Activated naive CD4-positive, alpha-beta T cell treated with anti-CD3 and anti-CD28 coated beads, Interleukin-2, amount 50 U/mL, for 16 hours (primary cell): ENCODE measurements at places on chromosomes 12 and 14.

GRCh38 chr14:35339761-35340406, 47.7 kb downstream of the PSMA6 start:
- DNase-seq = no peak

DNA sequence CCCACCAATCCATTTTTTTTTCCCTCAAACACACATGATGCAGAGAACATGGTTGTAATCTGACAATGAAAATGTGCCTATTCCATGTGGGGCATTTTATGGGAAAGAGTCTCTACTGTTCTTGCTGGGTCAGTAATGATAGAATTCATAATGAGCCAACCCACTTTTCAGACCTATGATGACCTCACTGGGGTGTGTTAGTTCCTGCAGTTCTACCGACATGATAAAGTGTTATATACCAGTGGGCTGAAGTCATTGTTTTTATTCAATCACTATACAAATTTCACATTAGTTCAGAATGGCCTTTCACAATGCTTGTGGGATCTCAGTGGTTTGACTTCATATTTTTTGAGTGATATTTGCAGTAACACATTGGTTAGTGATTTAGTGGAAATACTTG, 47.5 kb downstream of the PPFIBP1 start:
- no peak for DNase-seq

- no peak for DNase-seq
Measured at GRCh38 chr14:63956326-63956725, 103.5 kb downstream of the SYNE2 start.

- no peak for DNase-seq
Measured at GRCh38 chr12:39892146-39892545, 213.7 kb downstream of the SLC2A13 start.

DNA sequence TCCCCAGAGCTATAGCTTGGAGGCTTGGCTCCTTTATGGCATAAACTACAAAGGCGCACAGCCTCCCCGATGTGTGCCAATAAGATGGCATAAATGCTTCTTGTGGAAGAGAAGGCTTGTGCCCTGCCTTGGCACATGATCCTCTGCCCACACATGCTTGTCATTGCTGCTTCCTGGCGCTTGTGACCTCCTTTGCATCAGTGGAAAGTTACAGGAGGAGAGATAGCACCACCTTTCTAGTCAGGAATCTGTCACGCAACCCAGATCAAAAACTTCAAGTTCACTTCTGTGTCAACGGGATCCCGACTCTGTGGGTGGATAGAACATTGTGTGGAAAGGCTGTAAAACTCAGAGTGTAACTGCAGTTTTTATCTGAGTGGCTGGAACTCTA, 183.8 kb upstream of the HIF1A start:
- DNase-seq = peak; percentile 75

DNA sequence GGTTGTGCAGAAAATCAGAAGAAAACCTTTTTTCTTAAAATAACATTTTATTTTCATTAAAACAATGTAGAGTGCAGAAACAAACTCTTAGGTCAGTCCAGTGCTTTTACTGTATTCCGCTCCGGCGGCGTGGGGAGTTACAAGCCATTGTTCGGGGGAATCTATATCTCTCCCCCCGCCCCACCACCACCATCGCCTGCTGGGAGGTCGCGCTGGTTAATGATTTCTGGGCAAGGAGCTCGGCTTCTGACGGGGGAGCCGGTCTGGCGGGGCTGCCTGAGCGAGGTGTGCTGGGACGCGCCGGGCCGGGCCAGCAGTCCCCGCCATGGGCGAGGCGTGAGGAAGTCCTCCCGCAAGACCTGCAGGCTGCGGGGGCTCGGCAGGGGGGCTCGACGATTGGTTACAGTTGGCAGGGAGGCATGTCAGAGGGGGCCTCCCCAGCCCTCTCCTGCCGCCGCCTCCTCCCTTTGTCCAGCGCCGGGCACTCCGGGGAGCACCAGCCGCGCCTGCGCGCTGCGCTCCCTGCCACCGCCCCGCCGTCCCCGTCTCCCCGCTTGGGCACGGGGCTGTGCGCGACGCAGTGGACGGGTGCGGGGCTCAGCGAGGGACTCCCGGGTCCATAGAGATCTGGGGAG, 1.0 kb upstream of the DUSP6 start:
- DNase-seq = peak; percentile 42

DNA sequence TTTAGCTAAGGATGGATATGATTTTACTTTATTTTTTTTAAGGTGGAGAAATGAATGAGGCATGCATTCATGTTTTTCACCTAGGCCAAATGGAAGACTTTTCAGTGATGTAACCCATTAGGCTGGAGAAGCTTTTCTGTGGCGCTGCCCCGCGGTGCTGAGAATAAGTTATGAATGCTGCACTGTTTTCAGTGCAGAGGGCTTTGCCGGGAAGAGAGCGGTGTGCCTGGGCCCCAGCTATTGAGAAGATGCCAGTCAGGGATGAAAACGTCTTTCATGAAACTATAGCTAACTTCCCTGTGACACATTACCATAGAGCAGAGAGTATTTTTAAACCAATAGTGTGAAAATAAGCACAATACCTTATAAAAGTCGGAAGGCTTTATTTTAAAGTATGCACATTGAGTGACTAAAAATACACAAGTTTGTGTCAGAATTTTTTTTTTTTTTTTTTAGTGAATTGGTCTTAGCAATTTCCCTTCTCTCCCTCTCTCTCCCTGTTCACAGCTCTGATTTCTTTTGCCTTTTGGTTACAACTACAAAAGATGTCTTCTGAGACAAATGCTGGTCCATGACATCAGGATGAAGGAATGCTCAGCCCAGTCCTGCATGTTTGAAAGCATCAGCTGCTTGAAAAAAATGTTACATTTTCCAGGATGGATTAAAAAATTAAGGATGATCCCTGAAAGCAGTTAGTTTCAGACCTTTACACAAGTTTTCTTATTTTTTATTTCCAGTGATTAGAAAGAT, 48.3 kb downstream of the NPAS3 start:
- DNase-seq = no peak

- no peak for DNase-seq
Measured at GRCh38 chr14:90534091-90534837, 137.4 kb downstream of the CALM1 start.

DNA sequence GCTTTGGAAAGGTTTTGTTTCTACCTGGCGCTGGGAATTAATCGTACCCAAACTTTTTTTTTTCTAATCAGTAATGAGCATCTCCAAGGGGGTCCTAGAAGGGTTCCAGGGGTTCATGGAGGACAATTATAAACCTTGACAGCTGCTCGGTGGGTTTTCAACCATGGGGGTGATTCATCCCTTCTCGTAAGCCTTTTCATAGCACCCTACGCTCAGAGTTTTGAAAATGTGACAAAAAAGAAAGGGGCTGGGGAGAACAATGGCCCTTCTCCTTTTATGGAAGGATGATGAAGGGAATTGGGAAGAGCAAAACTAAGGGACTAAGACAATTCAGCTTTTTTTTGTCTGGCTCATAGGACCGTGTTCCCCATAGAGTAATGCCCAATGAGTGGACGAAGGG, 196.7 kb downstream of the ZFP36L1 start:
- DNase-seq = no peak

- no peak for DNase-seq
Measured at GRCh38 chr12:57027011-57027804, 10.9 kb upstream of the TAC3 start.

- DNase-seq = no peak
Measured at GRCh38 chr12:65894624-65895390, 70.5 kb downstream of the HMGA2 start.

GRCh38 chr12:29714966-29715365, 68.8 kb downstream of the TMTC1 start:
- no peak for DNase-seq

DNA sequence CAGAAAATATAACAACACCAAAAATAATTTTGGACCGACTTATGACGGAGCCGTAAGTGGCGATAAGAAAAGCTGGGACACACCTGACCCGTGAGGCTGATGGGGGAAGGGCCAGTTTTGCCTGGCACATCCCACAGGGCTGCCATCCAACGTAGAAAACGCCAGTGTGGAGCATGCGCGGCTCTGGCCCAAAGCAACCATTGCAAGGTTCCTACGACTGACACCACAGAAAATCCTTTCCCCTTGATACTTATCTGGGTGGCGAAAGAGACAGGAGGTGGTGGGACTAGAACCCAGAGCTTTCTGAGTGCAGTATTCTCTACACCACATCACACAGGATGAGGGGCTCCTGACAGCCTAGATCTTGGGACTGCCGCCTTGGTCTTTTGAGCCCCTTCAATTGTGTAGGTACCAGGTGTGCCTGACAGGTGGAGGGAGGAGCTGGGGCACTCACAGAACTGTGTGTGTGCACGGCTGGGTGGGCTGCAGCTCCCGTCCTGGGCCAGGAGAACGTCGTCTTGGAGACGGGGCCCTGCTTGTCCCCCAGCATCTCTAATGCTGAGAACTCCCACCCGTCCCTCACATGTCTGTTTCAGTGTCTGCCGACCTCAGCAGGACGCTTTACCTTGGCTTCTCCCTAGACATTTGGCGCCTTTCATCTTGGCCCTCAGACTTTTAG, 17.4 kb upstream of the CACNA2D4 start:
- no peak for DNase-seq

- DNase-seq = no peak
Measured at GRCh38 chr14:30082486-30082885, 154.8 kb upstream of the PRKD1 start.

GRCh38 chr12:129052373-129052772, 199.1 kb downstream of the GLT1D1 start:
- DNase-seq = no peak

DNA sequence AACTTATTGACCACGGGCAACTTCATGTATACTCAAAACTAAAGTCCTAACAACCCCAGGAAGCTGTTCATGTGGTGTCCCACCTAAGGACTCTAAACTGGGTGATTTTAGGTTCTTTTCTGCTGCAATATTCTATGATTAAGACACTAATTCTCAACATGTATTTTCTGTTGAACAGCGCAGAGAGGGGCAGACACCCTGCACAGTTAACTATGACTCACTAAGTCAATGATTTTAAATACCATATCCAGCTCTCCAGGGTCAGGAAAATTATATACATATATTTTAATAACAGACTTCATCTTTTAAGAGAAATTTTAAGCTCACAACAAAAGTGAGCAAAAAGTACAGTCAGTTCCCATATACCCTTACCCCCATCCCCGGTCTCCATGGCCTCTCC, 85.0 kb downstream of the FOXN3 start:
- no peak for DNase-seq

- DNase-seq = no peak
Measured at GRCh38 chr12:20883288-20883687, 72.8 kb downstream of the SLCO1B3 start.

DNA sequence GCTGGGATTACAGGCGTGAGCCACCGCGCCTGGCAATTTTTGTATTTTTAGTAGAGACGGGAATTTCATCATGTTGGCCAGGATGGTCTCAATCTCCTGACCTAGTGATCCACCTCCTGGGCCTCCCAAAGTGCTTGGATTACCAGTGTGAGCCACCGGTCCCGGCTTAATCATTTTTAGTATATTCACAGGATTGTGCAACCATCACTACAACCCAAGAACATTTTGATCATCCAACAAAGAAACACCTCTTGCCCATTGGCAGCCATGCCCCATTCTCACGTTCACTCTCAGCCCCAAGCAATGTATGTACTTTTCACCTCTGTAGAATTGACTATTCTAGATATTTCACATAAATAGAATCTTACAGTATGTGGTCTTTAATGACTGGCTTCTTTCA, 19.9 kb downstream of the SP1 start:
- no peak for DNase-seq

DNA sequence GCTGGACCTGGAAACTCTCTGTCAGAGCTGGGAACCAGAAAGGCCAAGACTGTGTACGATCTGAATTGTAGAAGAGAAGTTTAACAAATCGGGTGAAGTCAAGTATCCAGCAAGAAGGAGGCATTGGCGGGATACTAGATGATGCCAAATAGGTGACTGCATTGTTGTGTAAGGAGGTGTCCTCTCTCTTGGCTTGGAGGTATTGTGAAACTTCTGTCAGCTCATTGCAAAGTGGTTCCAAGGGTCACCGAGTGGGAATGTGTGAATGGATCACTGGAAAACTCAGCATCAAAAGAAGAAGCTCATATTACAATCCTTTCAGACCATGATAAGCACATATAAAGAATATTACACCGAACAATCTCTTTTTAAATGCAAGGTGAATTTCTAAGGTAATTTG, 11.7 kb downstream of the NAV3 start:
- DNase-seq = no peak

DNA sequence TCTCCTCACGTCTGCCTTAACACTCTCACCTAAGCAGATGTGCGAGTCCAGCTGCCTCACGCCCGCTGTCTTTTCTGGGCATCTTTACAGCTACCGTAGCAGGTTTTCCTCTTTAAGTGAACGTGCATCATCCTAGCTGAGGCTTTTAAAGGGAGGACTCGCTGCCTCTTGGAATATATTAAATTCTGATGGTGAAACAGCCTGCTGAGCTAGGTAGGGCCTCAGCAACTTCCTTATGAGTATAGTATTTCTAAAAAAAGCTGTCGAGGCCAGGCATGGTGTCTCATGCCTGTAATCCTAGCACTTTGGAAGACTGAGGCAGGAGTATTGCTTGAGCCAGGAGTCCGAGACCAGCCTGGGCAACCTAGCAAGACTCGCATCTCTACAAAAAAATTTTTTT, 32.2 kb downstream of the TESC start:
- no peak for DNase-seq

DNA sequence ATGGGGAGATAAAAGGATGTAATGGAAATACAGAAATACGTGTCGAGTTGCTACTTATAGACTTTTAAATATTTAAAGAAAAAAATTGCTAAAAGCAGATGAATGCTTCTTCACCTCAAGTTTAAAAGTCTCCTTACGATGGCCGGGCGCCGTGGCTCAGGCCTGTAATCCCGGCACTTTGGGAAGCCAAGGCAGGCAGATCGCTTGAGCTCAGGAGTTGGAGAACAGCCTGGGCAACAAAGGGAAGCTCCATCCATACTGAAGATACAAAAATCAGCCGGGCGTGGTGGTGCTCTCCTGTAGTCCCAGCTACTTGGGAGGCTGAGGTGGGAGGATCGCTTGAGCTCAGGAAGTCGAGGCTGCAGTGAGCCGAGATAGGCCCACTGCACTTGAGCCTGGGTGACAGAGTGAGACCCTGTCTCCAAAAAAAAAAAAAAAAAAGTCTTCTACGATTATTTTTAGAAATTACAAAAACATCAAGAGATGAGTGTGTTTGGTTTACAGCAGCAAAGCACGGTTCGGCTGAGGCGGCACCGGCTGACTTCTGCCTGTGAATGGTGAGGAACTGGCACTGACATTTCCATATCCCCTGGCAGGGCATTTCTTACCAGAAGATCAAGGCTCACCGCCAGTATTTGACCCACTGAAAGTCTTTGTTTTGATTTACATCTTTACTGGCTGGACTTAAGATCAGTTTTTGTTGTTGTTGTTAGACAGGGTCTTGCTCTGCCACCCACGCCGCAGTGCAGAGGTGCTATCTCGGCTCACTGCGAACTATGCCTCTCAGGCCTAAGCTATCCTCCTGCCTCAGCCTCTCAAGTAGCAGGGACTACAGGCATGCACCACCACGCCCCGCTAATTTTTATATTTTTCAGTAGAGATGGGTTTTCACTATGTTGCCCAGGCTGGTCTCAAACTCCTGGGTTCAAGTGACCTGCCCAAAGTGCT, 3.9 kb upstream of the MTA1 start:
- no peak for DNase-seq

GRCh38 chr12:42963988-42964387, 374.4 kb upstream of the PRICKLE1 start:
- DNase-seq = no peak
